ENCODE measurements at places on chromosomes 7 and 10.

DNA sequence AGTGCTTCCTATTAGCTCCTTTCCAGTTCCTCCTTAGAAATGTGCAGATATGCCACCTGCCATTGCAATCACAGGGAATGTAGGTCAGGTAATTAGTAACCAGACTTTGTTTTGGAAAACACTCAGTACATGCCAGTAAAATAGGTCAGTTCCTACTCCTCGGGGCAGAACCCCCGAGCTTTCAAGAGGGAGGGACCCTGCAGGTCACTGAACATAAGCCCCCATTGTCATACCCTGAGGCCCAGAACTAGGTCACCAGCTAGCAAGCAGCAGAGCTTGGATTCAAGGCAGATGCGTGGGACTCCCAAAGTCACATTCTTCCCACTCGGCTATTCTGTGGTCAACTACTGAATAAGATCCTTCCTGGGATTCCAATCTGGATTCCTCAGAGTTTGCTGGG, 104.8 kb downstream of the PPP1R3C start:
- no peak for DNase-seq

- no peak for DNase-seq
Measured at GRCh38 chr7:99623091-99623693, 6.4 kb downstream of the ZSCAN25 start.

GRCh38 chr7:34242391-34242790, 337.1 kb downstream of the BMPER start:
- DNase-seq = no peak

DNA sequence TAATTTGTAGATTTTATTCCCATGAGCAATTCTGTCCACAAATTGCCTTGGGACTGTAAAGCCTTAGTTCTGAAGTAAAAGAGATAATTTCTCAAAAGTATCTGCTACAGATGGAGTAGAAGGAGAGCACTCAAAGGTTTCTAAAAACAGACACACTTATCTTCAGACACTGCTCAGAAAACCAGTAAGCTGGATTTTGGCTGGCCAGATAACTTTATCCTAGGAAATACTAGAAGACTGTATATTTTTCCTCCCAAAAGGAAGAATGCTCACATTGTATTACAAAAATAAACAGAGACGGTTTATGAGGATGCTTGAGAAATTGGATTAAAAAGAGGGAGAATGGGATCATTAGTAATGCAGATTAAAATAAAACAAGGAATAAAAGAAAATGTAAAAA, 178.0 kb upstream of the IGFBP3 start:
- no peak for DNase-seq

DNA sequence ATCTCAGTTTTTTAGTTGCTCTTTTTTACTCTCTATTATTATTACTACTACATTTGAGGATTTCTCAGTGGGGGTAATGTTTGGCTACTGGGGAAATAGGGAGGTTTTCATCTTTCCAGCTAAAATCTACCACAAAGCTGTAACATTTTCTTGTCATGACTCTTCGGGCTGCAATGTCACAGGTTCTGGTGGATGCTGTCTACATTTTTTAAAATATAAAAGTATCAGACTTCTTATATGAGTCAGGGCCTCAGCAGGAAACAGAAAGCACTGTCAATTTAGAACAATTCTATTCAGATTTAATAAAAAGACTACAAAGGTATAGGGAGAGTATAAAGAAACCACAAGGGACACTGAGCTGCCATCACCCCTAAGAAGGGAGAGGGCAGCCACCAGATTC, 61.6 kb downstream of the DNAJC12 start:
- DNase-seq = no peak

DNA sequence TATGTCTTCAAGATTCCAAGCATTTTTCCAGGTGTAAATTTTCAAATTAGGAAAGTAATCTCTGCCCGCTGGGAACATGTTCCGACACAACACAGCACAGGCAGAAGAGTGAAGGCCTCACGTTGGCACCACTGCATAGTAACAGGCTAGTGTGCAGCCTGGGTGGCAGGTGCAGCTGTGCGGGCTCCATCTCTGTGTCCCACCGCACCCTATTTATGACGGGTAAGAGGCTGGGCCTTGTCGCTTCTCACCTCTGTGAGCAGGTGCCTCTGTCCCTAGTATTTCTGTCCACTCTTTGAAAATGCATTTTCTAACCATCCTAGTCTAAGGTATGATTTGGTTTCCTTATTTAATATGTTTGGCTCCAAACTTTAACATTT, 24.1 kb downstream of the VIPR2 start:
- no peak for DNase-seq

DNA sequence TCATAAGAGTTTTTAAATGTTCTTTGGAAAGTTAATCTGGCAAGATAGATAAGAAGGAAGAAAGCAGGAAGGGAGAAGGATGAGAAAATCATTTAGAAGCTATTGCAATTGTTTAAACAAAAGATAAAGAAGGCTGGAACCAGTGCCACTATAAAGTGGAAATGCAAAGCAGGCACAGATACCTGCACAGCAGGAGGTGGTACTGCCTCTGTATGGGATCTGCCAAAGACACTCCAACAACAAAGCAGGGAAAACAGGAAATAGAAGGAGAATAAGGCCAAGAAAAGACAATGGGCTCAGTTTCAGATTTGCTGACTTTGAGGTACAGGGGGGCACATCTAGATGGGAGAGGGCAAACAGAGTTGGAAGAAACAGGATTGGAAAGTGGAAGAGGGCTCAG, 138.6 kb downstream of the PPP1R17 start:
- DNase-seq = no peak

DNA sequence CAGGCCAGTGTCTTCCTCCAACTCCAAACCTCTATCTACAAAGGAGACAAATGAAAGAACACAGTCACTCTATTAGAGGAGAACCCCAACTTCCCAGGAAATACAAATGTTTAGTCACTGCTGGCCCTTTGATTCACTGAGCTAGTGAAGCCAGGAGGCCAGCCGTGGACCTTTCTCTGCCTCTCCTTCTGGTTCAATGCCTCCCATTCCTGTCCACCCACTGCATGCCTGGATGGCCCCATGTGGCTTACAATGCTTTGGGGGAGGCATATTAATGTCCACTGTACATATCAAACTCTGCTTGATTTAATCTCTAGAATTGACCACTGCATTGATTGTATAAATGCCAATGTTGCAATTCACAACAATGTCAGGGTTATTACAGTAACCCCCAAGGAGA, 687.3 kb downstream of the KCNMA1 start:
- no peak for DNase-seq

DNA sequence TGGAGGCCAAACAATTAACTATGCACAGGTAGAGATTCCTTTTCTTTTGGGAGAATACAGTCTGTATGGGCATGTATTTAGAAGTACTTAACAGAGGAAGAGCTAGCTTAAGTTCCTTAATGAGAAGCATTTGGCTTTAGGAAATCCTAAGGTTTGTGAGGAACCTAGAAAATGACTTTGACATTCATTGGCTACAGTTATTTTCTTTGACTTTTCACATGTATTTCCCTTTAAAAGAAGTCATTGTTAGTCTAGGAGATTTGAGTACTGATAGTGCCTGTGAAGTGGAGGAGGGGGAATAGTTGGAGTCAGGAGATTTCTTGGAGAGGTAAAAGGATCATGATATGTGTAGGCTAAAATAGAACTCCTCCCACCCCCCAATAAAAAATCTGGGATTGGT, 3.6 kb downstream of the HELLS start:
- no peak for DNase-seq

- DNase-seq = no peak
Measured at GRCh38 chr10:14241196-14241595, 89.5 kb downstream of the FRMD4A start.

- peak; percentile 64 for DNase-seq
Measured at GRCh38 chr10:63071145-63071544, 62.0 kb upstream of the NRBF2 start.

All from NCI-H2029 (cell line).